Activated naive CD8-positive, alpha-beta T cell treated with anti-CD3 and anti-CD28 coated beads for 36 hours (primary cell): ENCODE measurements at places on chromosomes 16 and 17. TPM values are rescaled to one million over a fixed set of nuclear protein-coding genes. Genes with fewer than 3 reads are reported as not detected.
A peak's percentile ranks its signal among the peaks of the same experiment; 100 is the strongest.

DNA sequence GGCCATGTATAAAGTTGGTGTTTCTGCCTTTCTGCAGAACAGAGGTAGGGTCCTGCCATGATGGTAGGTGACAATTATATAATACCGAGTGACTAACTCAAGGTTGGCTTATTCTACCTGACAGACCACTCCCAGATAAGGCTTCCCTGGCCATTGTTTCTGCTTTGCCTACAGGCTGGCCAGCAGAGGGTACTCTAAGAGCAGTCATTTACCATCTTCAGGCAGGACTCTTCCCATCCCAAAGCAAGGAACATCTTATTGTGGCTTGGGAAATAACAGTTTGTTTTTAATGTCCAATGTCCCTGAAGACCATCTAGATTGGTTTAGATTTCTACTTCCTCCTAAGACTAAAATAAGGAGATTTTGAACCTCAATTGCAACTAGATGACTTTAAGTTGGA is 74.1 kb downstream of the SNX11 start:
- DNase-seq = no peak

DNA sequence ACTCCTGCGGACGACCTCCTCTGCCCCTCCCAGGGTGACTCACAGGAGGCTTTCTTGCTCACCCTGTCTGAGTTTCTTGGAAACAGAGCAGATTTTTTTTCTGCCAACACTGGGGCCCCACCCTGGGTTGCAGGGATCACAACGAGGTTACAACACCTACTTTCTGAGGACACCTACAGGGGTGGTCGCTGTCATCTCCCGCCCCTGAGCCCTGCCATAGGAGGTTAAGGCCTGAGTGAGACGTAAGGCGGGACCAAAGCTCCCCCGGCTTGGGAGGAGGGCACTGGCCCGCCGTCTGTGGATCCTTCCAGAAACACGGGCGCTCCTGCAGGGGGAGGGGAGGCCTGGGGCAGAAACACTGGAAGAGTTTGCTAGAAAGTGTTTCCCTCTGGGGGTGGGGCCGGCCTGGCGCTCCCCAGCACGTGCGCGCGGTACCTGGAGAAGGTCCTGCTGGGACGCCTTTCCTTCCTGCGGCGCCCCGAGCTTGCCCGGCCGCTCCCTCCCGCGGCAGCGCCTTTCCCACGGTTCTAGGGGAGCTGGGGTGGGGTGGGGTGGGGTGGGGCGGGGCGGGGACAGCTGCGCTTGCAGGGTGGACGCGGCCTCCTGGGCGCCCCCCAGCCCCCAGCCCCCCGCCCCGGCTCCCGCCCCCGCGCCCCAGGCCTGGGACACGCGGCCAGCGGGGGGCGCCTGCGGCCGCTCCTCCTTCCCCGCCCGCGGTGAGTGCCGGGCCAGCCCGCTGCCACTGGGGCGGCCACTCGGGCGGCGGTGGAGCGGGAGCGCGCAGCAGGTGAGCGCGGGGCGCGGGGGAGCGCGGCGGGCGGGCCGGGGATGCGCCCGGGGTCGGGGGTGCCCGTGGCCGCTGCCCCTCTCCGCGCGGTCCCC is 20.7 kb upstream of the ADCY7 start:
- peak; percentile 77 for DNase-seq

- DNase-seq = no peak
These were observed 3.7 kb downstream of the TRAF7 start for GRCh38 chr16:2159175-2159838.

Gene CACNA1H
- 0.35 TPM for total RNA-seq
